ENCODE measurements at places on chromosomes 4 and X. TPM values are rescaled to one million over a fixed set of nuclear protein-coding genes. Genes with fewer than 3 reads are reported as not detected.

The LRP2BP gene
- polyA plus RNA-seq, result not detected

The SLC10A6 gene
- polyA plus RNA-seq, result not detected

GRCh38 chr4:27357283-27357682, 496.6 kb downstream of the STIM2 start:
- H3K4me1 ChIP-seq, result no peaks in the 10 kb centered on the region
- no peak overlapping the region for H3K27ac ChIP-seq
- H3K4me3 ChIP-seq, result no peak overlapping the region
- DNase-seq, result no peak
- H3K27me3 ChIP-seq, result no peaks in the 10 kb centered on the region
- no peaks in the 10 kb centered on the region for H3K36me3 ChIP-seq

DNA sequence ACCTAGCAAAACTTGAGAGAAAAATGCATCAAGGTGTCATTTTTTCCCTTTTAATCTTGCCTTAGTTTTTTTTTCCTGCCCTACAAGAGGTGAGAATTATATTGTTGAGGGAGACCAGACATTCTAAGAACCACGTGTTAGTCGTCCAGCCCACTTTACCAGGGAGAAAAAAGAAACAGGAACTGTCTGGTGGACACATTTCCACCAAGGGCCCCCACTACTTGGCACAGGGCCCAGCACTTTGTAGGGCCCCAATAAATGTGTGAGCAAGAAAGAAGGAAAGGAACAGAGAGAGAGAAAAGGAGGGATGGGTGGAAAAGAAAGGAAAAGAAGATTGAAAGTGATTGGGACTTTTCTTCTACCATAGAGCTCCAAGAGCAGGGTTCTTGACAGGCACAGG, 3.9 kb upstream of the EGFL6 start:
- H3K27me3 ChIP-seq, result no peaks in the 10 kb centered on the region
- H3K36me3 ChIP-seq, result no peaks in the 10 kb centered on the region
- no peaks in the 10 kb centered on the region for H3K4me1 ChIP-seq

DNA sequence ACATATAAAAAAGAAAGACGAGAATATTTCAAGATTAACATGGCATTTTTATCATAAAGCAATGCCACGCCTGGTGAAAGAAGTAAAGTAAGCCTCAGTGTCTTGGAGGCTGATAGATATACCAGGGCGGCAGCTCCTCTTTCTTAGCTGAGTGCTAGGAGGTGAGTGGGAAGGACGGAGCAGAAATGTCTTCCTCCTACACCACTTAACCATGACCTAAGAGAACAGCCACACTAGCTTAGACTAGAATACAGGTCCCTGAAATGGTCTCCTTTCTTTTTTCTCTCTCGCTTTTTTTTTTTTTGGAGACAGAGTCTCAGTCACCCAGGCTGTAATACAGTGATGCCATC, 75.0 kb downstream of the NAF1 start:
- H3K4me3 ChIP-seq, result no peak overlapping the region
- no peaks in the 10 kb centered on the region for H3K27me3 ChIP-seq
- H3K36me3 ChIP-seq, result no peaks in the 10 kb centered on the region
- H3K27ac ChIP-seq, result no peak overlapping the region

Data from CD4-positive, alpha-beta memory T cell (primary cell).